ENCODE measurements at places on chromosomes 11 and 22. TPM values are rescaled to one million over a fixed set of nuclear protein-coding genes. Genes with fewer than 3 reads are reported as not detected.

- no peak for DNase-seq
These were observed 18.8 kb downstream of the MB start for GRCh38 chr22:35598396-35598710.

- DNase-seq, result peak; percentile 28
These were observed 24.8 kb downstream of the APOL1 start for GRCh38 chr22:36277482-36278291.

DNA sequence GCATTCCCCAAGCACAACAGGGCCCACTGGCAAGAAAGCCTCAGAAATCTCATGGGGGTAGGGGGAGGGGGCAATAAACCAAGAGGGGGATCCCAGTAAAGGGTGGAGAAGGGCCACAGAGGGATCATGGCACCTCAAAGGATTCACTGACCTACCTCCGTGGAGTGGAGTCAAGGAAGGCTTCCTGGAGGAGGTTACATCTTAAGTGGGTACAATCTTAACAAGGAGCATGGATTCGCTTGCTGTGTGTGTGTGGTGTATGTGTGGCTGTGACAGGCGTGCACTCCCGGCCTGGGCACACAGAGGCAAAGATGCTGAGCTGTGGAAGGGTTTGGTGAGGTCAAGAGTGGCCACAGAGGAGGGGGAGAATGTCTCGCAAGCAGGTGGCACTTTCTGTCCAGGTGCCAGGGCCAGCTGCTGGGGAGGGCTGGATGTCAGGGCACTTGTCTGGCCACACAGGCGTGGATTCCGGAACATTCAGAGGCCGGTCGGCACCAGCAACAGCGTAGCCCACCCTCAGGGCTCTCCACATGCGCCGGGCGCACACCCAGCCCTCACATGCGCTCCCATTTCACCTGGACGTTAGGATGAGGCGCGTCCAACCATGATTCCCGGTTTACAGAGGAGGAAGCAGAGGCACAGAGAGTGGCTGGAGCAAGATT lies 43.3 kb downstream of the WNT7B start:
- DNase-seq, result no peak

- no peak for DNase-seq
These were observed 56.6 kb downstream of the CSNK2A3 start for GRCh38 chr11:11296434-11296833.

GRCh38 chr11:57735619-57736298 lies 5.5 kb upstream of the SELENOH start:
- DNase-seq, result no peak

GRCh38 chr11:47869544-47870393 lies 21.6 kb upstream of the NUP160 start:
- DNase-seq, result no peak

GRCh38 chr11:128931668-128932067 lies 11.0 kb downstream of the TP53AIP1 start:
- DNase-seq, result no peak

DNA sequence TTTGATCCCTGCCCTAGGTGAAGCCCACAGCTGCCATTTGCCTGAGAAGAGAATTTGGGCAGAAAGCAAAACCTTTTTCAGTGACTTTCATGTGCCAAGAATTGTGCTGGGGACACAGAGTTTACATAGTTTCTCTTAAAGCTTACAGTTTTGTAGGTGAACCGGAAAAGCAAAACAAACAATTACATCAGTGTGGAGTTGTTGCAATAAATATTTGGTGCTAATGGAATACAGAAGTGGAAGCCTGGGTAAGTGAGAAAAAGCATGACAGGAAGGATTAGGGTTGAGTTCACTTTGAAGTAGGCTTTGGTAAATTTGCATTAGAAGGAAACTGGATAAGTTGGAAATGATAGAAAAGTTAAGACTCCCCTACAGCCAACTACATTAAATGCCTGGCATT lies 82.7 kb downstream of the RASSF10 start:
- no peak for DNase-seq

DNA sequence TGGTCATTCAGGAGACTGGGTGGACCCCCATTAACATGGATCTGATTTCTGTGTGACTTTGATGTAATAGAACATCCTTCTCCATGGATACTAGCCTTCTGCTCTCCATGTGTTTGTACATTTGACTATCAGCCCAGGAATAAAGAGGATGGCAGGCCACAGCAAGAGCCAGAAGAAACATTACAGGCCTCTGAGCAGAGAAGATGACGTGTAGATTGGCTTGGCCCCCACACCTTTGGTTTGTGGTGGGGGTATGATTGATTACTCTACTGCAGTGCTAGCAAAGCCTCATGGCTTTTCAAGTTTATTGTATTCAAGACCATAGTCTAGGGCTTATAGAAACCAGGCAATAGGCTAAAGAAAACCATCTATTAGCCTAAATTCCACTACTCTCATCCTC lies 77.0 kb downstream of the GRAMD1B start:
- DNase-seq, result no peak

- no peak for DNase-seq
These were observed 25.7 kb downstream of the SGSM1 start for GRCh38 chr22:24831687-24832086.

- no peak for DNase-seq
These were observed 12.1 kb downstream of the OAF start for GRCh38 chr11:120222916-120223315.

GRCh38 chr11:565921-566509 lies 5.2 kb downstream of the RASSF7 start:
- DNase-seq, result no peak

- no peak for DNase-seq
These were observed 29.2 kb downstream of the SC5D start for GRCh38 chr11:121321614-121322243.

GRCh38 chr11:45948356-45948755 lies 25.9 kb downstream of the LARGE2 start:
- DNase-seq, result no peak

GRCh38 chr11:44176546-44177213 lies 81.2 kb downstream of the EXT2 start:
- no peak for DNase-seq

DNA sequence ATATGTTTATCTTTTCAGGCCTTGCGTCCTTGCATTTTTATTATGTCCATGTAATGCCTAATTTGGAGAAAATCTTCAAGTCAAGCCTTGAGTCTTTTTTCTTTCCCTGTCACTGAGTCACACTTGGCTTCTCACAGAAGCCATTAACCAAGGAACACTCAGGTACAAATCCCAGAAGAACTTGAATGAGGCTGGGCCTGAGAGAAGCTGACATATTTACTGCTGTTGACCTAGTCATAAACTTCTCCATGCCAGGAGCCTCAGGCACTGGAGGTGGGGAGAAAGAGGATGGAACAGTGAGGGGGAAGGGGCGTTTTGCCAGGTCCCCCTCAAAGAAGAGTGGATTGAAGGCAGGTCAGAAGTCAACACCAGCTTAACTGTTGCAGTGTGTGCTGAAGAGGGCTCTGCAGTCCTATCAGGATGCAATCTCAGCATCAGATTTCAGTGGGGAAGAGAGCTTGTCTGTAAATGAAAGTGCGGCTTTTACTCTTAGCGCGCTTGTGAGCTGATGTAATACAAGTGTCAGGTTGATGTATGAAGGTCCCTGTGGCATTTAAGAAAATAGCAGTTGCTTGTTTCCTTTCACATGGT lies 526.0 kb downstream of the ETS1 start:
- no peak for DNase-seq

GRCh38 chr22:36673821-36674220 lies 29.7 kb downstream of the CACNG2 start:
- DNase-seq, result no peak

GRCh38 chr11:102792604-102793003 lies 5.4 kb downstream of the MMP1 start:
- DNase-seq, result no peak

- no peak for DNase-seq
These were observed 470 bp downstream of the C11orf98 start for GRCh38 chr11:62664405-62665074.

DNA sequence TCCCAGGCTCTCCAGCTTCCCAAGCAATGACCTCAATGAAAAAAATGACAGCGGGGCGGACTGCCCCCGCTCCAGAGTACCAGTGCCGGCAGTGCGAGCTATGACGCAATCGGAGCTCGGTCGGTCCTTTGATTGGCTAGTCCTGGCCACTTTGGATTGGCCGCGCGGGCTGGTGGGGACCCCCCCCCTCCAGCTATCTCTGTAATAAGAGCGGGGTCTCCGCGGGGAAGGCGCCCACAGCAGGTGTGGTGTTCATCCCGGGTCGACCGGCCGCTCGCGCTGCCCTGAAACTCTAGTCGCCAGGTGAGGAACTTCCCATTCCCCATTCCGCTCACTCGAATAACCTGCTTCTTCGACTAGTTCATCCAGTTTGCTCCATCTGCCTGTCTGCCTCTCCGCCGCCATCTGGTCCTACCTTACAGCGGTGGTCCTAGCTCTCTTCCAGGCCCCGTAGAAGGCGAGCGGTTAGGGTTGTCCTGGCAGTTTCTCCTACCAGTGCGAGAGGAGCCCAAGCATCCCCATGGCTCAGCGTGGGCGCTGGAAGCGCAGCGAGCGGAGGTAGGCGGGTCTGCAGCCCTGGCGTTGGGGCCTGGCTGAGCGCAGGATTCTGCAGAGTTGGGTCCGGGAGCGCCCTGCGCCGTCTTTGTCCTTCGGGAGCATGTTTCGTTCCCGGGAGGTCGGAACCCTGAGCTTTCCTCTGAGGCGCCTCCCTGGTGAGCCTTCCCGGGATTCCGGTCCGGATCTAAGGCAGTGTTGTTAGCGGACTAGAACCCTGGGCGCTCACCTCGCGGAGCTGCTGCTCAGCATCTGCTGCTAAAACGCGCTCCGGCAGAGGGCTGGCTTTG lies at the start of gene CALCB:
Gene CALCB (plus strand): TSS at position 233 of the 845 bp plus-strand sequence. CDS start 1,126 bp downstream, outside the sequence.
- no peak for DNase-seq

GRCh38 chr11:119222308-119222707 lies 16.2 kb downstream of the CBL start:
- DNase-seq, result no peak

- DNase-seq, result no peak
These were observed 11.1 kb downstream of the PLAAT3 start for GRCh38 chr11:63603180-63603518.

- no peak for DNase-seq
These were observed at the start of gene MRGPRG for GRCh38 chr11:3218483-3219280. Gene MRGPRG (minus strand): TSS chr11:3218813. CDS start chr11:3218813, 0 bp downstream.

- DNase-seq, result no peak
These were observed 3.3 kb upstream of the GRAMD1B start for GRCh38 chr11:123426789-123427188.

- no peak for DNase-seq
These were observed 10.3 kb downstream of the IGLL5 start for GRCh38 chr22:22897947-22898346.

GRCh38 chr11:29963796-29964195 lies 53.0 kb downstream of the KCNA4 start:
- DNase-seq, result no peak

DNA sequence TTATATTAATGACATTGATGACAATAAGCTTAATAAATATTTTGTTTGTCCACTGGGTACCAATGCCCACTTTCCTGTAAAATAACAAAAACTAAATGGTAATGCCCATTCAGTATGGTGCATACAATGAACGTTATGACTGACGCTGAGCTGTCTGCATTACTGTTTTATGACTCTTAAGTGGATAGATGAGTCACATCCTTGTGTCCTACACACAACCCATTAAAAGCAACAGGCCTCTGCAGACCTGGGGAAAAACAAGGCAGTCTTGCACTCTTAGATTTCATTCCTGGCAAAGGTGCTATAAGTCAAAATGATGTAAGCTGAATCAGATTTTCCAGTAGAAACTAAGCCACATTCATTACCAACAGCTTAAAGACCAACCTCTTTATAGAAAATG lies 176.3 kb upstream of the TMEM45B start:
- no peak for DNase-seq

GRCh38 chr22:36454916-36455570 lies 26.4 kb downstream of the TXN2 start:
- peak; percentile 94 for DNase-seq

DNA sequence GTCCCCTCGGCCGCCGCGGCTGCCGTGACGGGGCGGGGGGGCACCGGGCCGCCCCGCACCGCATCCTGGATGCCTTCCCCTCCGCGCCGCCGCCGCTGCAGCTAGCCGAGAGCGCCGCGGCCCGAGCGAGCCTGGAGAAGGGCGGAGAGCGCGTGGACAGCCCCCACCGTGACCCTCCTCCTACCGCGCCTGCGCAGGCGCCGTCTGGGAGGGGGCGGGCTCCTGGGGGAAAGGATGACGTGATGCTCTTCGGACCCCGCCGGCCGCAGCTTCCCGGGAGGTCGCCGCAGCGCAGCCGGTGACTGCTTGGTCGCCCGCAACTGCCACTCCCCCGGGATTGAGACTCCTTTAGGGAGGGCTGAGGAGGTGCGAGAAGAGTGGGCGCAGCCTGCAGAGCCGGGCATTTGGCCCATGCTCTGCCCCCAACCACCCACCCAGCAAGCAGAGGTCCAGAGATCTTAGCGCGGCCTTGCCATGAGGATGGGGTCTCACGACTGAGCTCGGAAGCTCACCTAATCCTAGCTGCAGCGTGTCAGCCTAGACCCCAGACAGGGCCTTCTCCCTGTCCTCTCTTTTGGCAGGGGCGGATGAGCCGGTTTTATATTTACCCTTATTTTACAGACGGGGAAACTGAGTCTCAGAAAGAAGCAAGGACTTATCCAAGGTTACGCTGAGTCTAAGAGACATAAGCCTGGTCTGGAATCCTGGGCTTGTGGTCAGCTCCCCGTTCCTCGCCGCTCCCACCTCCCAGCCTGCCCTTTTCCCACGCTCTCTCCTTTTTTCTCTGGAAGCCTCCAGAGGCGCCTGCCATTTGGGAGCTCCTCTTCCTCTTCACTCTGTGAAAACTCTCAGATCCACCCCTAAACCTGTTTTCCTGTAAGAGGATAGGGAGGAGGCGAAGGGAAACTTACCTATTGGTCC lies at the start of gene DENND5A:
Gene DENND5A (minus strand): TSS at position 140 of the 921 bp plus-strand sequence. CDS start 281 bp downstream, outside the sequence.
- peak; percentile 81 for DNase-seq

- DNase-seq, result no peak
These were observed 80.4 kb downstream of the LRRC4C start for GRCh38 chr11:41379084-41379483.

- DNase-seq, result no peak
These were observed 861.8 kb downstream of the LRRC4C start for GRCh38 chr11:40597546-40598113.

- DNase-seq, result peak; percentile 61
These were observed 2.3 kb downstream of the C1QTNF5 start for GRCh38 chr11:119338318-119338890.

GRCh38 chr11:4626207-4627099 lies 10.8 kb upstream of the OR51D1 start:
- peak; percentile 68 for DNase-seq

The MYO18B gene
- 1.9 TPM for total RNA-seq

The KLHL22 gene
- 47.3 TPM for total RNA-seq

The GGT1 gene
- 16.9 TPM for total RNA-seq

The ACAD8 gene
- total RNA-seq, result 35.9 TPM

The OR5B21 gene
- total RNA-seq, result not detected

The P2RY6 gene
- total RNA-seq, result 0.14 TPM

The ELMOD1 gene
- total RNA-seq, result 0.53 TPM

The ANO3 gene
- total RNA-seq, result 0.53 TPM

The GCAT gene
- total RNA-seq, result 28.1 TPM

The ARHGAP32 gene
- total RNA-seq, result 42.3 TPM

The MALAT1 gene
- 16,546 TPM for total RNA-seq

The FUT4 gene
- total RNA-seq, result 6.6 TPM

The LRRC55 gene
- 0.12 TPM for total RNA-seq

The JAML gene
- 0.60 TPM for total RNA-seq
